Psoas muscle (tissue), 8 donors: ENCODE measurements at places on chromosomes 4 and X. TPM values are rescaled to one million over a fixed set of nuclear protein-coding genes. Genes with fewer than 3 reads are reported as not detected.

The STPG2 gene
- polyA plus RNA-seq = 0.01 TPM

The ASB12 gene
- polyA plus RNA-seq = 5.7 TPM

The FAM9C gene
- polyA plus RNA-seq = not detected

The MAGEA4 gene
- polyA plus RNA-seq = not detected

The SH3D19 gene
- polyA plus RNA-seq = 15.9 TPM

The LRIT3 gene
- 0.03 TPM for polyA plus RNA-seq

The TECRL gene
- 5.0 TPM for polyA plus RNA-seq

DNA sequence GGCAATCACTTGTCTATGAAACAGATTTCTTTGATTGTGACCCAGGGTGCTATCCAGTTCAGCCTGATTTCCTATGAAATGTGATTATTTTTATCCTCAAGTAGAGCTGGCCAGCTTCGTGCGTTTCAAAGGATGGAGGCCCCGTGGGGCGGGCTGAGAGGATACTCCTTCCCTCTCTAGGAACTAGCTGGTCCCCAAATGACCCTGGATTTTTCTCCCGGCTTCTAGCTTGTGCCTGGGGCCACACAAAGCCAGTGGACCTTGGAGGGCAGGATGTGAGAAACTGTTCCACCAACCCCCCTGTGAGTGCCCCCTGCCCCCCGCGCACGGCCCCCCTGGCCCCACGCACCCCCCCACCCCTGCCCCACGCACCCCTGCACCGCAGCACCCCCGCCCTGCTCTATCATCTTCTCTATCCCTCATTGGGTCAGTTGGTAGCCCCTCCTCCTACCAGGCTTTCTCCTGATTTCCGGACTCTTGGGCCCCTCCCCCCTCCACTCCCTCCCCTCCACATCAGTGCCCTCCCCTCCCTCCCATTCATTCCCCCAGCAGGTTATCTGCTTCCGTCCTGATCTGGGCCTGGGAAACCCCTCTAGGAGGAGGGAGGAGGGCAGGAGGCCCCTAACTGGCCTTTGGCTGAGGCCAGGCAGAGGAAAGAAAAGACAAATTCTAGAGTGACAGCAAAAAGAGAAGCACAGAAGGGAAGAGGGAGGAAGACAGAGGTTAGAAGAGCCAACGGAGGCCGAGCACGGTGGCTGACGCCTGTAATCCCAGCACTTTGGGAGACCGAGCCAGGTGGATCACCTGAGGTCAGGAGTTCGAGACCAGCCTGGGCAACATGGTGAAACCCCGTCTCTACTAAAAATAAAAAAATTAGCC, 3.3 kb downstream of the XPNPEP2 start:
- DNase-seq = no peak

- DNase-seq = no peak
Measured at GRCh38 chrX:108511721-108512120, 72.1 kb downstream of the COL4A5 start.

DNA sequence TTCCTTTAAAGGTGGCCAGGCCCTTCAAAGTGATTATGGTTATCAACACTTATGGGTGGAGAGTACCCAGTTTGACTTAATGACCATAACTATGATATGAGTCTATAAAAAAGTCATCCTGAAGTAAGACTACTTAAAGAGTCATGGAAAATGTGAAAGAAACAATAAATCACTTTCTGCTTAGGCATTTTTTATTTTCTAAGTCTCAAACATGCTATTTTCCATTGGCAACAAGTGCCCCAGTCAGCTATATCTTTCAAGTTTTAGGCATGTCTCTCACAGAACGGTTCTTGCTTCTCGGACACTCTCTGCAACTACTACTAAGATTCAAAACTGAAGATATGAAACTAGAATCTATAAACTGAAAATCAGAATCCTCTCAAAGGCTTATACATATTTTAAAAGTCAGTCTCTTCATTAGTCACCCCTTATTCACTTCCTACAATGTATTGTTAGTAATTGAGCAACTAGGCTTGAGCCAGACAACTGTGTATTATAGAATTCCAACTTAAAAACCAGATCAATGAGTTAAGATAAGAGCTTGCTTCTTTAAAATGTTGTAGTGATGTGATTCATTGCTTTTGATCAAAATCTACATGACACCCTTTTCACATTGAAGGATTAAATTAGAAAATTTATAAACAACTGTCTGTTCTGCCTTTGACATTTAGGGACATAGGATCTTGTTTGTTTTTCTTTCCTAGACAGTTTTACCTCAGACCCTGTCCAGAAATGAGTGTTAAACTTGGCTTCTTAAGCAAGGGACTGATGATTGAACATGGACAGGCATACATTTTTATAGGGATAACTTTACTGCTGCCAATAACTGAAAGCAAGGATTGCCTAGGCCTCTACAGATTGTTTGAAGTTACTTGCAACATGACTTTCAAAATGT, 2.9 kb downstream of the ANTXR2 start:
- no peak for DNase-seq

GRCh38 chr4:45663628-45664081, 460.2 kb downstream of the GABRG1 start:
- DNase-seq = no peak

GRCh38 chr4:7198440-7199128, 6.2 kb downstream of the SORCS2 start:
- DNase-seq = no peak

DNA sequence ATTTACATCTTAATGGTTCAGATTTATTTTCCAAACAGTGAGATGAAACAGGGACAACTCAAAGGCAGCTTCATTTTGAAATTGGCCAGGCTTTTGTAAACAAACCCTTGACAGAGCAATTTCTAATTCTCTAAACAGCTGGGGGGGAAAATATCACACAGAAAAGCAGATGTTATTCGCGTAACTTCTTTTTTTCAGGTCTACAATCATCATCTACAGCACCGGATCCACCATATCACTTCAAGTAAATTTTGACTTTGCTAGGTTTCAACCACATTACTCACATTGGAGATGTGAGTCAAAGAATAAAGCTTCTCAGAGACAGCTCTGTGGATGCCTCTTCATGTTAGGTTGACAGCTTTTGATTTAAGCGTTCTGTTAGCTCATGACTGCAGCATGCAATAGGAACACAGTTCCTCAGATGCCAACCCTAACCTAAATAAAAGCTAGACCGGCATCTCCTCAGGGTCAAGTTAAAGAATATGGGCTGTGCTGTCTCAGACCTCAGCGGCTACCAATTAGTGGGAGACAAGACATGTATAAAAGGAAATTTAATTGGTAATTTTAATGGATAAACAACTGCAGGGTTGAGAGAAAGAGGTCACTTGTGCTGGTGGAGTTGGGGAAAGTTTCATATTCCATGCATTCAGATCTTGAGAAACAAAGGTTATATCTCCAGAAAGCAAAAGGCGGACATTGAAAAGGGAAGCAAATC, 26.8 kb downstream of the AMELX start:
- DNase-seq = no peak

DNA sequence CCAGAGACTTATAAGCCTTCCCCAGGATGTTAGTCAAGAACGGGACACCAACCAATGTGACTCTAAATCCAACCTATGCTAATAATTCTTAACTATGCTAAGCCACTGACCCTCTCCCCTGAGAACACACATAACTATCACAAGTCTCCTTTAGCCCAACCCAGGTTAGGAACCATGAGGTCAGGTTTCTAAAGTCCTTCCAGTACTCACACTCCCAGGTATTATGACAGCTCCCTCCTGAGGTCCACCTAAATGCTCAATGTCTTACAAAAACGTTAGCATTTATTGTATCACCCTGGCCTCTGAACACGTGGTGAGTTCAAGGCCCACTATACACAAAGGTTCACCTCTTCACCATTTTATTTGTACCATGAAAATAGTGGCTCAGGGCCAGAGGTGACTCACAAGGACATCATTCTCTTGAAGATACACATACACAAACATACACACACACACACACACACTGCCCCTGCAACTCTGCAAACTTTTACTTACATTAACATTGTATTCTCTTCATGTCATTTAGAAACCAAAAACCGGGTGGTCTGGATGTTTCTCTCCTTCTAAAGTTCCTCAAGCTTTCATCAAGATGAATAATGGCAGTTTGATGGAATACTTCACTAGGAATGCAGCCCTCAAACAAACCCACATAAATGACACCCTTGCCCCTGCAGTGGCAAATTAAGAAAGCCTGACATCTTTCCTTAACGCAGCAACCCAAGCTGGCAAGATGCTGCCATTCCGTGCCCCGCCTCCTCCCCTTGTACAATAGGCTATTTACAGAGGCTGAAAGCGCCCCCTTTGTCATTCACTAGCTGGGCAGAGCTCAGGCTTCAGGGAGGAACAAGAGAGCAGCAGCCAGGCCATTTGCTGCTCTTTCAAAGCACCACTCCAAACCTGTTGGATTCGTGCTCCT, 17.7 kb downstream of the ACSL1 start:
- DNase-seq = peak; percentile 72

DNA sequence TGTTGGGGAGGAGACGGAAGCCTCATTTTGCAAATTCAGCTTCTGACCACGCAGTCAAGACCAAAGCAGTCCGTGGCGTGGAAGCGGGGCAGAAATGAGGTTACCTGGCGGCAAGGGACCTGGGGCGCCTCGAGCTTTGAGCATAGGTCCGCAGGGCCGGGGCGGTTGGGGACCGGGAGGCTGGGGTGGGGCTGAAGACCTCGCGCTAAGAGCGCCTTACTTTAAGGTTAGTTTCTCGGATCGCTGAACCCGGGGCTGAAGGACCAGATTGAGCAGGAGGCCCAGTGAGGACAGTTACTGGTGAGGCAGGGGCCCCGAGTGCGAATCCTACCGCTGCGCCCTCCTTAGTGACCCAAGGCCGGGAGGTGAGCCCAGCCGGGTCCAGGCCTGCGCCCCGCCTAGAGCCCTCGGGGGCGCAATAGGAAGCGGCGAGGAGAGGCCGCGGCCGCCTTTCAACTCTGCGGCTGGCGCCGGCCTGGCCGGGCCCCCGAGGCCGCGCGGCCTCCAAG, 7.5 kb downstream of the MSX1 start:
- no peak for DNase-seq
